Activated naive CD4-positive, alpha-beta T cell treated with anti-CD3 and anti-CD28 coated beads, Interleukin-2, amount 50 U/mL, for 72 hours (primary cell): ENCODE measurements at places on chromosomes 12 and 14.

- DNase-seq: no peak
These were observed 72.0 kb downstream of the NUMB start for GRCh38 chr14:73386342-73386741.

DNA sequence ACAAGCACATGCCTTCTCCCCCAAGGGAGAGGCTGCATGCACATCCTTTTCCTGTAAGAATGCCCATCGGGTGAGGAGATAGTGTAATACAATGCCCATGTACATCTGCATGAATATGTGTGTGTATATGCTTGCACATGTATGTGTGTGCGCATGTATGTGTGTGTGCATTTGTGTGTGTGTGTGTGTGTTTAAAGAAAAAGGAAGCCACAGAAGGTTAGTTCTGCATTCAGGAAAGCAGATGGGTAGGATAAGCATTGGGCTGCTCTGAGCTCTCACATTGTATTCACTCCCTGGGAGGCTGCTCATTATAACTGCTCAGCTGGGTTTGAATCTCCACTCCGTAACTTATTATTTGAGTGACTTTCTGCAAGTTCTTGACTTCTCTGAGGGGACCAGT, 74.3 kb downstream of the GALNT8 start:
- no peak for DNase-seq

DNA sequence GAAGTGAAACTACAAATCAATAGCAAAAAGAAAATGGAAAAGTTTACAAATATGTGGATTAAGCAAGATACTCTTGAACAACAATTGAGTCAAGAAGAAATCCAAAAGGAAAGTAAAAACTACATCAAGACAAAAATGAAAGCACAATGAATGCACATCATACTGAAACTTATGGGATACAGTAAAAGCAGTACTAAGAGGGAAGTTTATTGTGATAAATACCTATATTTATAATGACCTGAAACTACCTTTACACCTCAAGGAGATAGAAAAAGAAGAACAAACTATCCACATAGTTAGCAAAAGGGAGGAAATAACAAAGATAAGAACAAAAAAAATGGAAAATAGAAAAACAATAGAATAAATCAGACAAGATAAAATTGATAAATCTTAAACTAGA, 375.0 kb downstream of the TRHDE start:
- DNase-seq: no peak

DNA sequence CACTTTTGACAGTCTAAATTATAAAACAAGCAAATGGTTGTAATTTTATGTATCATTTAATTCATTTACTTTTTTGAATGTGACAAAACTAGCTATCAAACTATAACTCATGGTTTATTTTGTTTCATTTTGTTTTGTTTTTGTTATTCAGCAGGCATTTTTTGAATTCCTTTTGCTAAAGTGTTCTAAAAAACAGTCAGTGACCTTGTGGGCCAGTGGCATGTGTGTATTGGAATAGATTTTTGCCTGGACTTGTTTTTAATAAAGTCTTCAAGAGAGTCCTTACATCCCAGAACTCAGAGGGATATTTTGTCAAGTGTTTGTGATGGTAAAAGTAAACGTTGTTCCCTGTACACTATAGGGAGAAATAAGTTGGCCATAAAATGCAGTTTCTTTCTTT, 369.7 kb upstream of the SYT1 start:
- no peak for DNase-seq

- no peak for DNase-seq
These were observed 42.0 kb downstream of the GLIPR1L2 start for GRCh38 chr12:75432924-75433323.

DNA sequence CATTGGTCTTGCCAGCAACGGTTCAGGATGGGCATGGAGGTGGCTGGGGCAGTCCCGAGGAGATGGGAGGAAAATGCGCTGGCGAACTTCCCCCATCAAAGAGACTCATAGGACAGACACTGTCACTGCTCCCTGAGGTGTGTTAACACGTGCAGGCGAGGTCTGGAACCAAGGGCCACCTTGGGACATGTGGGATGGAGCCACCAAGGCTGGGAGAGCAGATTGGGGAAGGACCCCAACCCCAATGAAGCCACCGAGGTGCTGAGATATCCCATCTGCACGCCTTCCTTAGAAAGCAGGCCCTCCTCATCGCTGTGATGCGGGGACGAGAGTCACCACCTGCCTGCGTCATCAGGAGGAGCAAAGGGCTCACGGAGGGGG, 16.9 kb upstream of the BEGAIN start:
- DNase-seq: no peak

- no peak for DNase-seq
These were observed 941.9 kb downstream of the NRXN3 start for GRCh38 chr14:79111987-79112501.

DNA sequence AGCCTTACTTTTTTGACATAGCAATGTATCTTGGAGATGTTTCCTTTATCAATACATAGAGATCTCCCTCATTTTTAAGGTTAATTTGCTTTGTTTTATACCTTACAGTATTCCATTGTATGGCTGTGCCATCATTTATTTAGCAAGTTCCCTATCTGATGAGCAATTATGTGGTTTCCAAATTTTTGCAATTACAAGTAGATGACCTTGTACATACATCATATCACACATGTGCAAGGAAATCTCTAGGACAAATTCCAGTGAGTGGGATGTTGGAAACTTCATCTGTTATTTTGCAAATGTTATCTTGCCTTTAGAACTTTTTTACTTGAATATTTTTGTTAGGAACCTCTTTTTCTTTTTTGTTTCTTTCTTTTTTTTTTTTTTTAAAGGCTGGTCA, 49.7 kb downstream of the DRAM1 start:
- no peak for DNase-seq

- no peak for DNase-seq
These were observed 88.5 kb downstream of the LGMN start for GRCh38 chr14:92659765-92660561.

DNA sequence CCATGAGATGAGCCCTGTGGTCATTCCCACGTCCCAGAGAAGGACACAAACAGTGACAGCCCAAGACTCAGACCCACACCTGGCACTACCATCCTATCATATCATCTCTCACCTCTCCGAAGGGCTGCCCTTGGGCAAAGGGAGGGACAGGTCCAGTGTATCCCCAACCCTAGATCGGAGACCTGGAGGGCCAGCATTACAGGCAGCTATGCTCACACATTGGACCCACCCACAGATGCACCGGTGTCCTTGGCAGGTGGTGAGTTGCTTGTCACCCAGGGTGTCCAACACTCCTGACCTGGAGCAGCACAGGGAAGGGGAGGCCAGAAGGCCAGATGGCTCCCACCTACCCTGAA, 117.4 kb downstream of the DICER1 start:
- DNase-seq: no peak

- no peak for DNase-seq
These were observed 175.1 kb downstream of the TMEM132C start for GRCh38 chr12:128442096-128442495.

GRCh38 chr14:91987192-91987591, 39.7 kb upstream of the FBLN5 start:
- no peak for DNase-seq

- no peak for DNase-seq
These were observed 67.1 kb upstream of the CPM start for GRCh38 chr12:69000074-69000473.
